NCI-H2081 (cell line): ENCODE measurements at places on chromosomes 7 and 10.

DNA sequence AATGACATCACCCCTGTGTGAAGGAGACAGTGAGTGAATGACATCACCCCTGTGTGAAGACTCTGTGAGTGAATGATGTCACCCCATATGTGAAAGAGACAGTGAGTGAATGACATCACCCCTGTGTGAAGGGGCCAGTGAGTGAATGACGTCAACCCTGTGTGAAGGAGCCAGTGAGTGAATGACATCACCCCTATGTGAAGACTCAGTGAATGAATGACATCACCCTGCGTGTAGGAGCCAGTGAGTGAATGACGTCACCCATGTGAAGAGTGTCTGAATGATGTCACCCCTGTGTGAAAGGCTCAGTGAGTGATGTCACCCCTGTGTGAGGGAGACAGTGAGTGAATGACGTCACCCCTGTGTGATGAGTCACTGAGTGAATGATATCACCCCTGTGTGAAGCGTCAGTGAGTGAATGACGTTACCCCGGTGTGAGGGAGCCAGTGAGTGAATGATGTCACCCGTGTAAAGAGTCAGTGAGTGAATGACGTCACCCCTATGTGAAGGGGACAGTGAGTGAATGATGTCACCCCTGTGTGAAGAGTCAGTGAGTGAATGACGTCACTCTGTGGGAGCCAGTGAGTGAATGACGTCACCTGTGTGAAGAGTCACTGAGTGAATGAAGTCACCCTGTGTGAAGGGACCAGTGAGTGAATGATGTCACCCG is 478.1 kb downstream of the PTPRN2 start:
- no peak for DNase-seq

- DNase-seq, result peak; percentile 92
These were observed at the start of gene VWDE for GRCh38 chr7:12403287-12404181. VWDE (minus strand) TSS chr7:12403865; CDS start chr7:12403716, 149 bp downstream.

- no peak for DNase-seq
These were observed 153.2 kb downstream of the KLF6 start for GRCh38 chr10:3631701-3632330.

GRCh38 chr7:38545977-38546376 is 85.2 kb downstream of the AMPH start:
- no peak for DNase-seq

GRCh38 chr7:20307119-20307518 is 23.6 kb upstream of the ITGB8 start:
- no peak for DNase-seq

DNA sequence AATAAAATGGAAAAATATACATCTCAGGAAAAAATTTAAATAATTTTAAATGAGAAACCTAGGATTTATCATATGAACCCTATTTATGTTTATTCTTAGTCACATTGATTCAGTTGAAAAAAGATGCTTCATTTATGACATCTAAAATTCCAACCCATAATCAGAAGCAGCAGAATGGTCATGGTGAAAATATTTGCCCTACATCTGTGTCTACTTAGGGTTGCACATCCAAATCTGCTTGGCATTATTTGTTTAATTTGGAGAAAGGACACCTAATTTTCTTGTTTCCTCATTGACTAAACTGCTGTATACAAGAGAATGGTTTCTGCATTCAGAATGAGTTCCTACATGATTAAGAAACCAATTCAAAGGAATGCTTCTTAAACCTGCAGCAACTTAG is 72.9 kb upstream of the SKAP2 start:
- DNase-seq, result no peak

DNA sequence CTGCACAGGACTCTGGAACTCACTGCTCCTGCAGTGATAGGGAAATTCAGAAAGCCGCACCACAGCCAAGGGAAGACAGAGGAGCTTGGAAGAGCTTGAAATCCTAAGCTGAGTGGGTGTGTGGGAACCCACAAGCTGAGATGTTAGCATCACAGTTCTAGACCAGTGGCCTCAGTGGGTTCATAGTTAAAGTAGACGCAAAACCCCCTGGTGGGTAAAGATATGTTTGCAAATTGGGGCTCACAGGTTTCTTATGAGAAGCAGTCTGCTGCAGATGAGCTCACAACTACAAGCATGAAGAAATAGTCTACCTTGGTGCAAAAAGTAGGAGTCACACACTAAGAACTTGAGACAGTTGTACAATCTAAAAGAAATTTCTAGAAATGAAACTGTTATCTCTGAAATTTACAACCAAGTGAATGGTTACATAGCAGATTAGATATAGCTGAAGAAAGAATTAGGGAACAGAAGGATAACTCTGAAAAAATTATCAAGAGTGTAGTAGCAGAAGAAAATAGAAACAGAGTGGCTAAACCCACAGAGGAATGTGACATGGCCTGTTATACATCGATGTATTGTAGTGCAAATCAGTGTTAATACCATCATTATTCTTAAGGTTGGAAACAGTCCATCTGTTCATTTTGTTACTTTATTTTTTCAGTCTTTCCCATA is 77.2 kb downstream of the DYNC2I1 start:
- no peak for DNase-seq

- no peak for DNase-seq
These were observed 6.4 kb downstream of the NFKB2 start for GRCh38 chr10:102401735-102402511.

DNA sequence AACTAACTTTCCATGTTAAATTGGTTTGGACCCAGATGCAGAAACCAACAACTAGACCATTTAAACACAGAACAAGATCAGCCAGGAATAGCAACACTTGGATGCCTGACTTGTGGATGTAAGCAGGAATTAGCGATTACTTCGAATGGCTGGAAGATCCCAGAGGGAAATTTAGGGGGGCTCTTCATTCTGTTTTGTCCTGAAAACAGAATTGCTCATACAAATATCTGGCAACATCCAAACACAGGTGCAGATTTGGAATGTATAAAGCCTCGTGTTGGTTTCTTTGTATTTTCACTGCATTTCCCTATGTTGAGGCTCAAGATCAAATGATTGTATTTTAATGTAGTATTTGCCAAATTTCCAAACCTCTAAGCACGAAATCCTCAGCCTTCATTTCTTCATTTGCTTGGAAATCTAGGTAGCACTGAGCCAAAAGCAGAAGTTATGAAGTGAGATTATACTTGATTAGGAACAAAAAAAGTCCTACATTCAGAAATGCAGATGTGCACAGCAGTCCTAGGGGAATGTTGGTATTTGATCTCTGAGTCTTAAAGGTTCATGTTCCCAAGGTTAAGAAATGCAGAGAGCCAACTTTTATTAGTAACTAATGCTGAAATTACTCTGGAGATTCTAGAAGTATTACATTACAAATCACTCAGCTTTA is 248.7 kb upstream of the TCF7L2 start:
- DNase-seq, result no peak

- no peak for DNase-seq
These were observed 549 bp downstream of the CALY start for GRCh38 chr10:133336118-133336576.
